ENCODE measurements at places on chromosomes 16 and 17. TPM values are rescaled to one million over a fixed set of nuclear protein-coding genes. Genes with fewer than 3 reads are reported as not detected.

- DNase-seq = no peak
Measured at GRCh38 chr17:34351096-34351495, 5.2 kb upstream of the CCL13 start.

DNA sequence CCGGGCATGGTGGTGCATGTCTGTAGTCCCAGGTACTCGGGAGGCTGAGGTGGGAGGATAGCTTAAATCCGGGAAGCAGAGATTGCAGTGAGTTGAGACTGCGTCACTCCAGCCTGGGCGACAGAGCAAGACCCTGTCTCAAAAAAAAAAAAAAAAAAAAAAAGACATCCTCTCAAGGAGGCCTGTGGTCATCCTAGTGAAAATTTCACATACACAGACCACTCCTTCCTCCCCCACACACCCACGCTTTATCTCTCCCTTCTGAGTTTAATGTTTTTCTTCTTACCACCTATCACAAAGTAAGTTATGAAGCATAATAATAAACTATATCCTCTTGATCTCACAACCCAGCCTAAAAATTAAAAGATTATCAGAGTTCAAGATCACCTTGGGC is 1.3 kb upstream of the NOL11 start:
- no peak for DNase-seq

DNA sequence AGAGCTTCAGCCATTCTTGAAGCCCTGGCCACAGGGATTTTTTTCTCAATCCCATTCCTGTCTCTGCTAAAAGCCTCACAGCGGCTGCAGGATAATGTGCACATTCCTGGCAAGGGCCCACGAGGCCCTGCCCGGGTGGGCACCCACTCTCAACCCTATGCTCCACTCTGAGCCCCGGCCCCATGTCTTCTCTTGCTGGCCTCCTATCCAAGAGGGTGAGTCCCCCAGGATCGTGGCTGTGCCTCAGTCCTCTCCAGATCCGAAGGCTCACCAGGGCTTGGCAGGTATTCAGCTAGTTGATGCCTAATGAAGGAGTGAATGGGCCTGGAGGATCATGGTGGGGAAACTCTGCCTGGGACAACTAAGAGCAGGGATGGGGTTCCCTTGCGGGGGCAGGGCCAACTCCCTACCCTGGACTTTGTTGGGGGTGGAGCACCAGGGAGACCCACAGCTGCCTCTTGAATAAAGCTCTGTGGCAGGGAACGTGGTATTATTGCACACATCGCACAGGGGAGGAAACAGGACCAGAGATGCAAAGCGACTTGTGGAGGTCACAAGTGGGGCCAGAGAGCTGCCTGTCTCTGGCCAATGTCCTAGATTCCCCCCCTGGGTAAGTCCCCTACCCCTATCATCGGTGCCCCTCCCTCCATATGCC is 5.4 kb downstream of the ARHGAP27 start:
- DNase-seq = no peak

- DNase-seq = no peak
Measured at GRCh38 chr16:75203096-75203495, 3.9 kb downstream of the CTRB2 start.

DNA sequence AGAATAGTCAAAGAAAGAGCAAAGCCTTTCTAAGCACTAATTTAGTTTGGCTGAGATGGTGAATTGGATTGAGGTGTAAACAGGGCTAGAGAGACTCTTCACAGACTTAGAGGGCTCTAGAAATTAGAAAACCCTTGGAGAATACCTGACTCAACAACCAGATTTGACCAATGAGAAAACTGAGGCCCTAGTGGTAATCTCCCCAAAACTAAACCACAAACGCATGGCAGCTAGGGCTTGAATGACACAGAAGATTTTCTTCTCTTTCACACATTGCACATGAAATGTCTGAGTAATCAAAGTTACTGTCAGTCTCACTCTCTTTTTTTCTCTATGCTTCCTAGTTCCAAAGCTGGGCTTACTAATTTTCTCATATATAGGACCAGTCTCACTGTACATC is 314.5 kb upstream of the KCNJ16 start:
- peak; percentile 20 for DNase-seq

- no peak for DNase-seq
Measured at GRCh38 chr17:51103451-51103850, 17.2 kb downstream of the SPAG9 start.

DNA sequence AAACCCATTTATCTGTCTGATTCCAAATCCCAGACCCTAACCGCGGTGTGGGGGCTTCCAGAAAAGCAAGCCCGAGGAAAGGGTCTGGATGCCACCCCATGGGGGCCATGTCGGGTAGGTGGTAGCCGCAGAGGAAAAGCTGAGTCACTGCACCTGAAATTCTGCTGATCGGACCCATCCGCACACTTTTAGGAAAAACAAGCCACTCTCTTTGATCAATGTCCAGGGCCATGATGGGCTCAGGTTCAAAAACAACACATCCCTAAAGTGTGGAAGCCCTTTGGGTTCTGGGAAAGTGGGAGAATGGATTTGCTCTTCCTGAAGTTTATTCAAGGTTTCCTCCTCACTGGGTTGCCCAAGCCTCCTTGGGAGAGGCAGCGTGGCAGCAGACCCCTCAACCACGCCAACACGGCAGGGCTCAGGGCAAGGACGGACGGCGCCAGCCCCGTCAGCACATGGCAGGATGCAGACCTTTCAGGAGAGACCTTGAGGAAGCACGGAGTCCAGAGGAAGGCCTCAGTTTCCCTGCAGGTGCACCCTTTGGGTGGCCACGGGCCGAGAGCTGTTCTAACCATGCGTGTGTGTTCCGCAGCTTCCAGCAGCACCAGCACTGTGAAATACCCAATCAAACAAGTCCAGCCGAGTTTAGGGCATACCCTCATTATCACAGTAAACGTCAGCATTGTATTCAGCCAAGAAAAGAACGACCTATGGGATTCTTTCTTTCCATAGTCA is 367.0 kb downstream of the FOXL1 start:
- no peak for DNase-seq

- no peak for DNase-seq
Measured at GRCh38 chr16:74275711-74276110, 20.9 kb upstream of the PSMD7 start.

DNA sequence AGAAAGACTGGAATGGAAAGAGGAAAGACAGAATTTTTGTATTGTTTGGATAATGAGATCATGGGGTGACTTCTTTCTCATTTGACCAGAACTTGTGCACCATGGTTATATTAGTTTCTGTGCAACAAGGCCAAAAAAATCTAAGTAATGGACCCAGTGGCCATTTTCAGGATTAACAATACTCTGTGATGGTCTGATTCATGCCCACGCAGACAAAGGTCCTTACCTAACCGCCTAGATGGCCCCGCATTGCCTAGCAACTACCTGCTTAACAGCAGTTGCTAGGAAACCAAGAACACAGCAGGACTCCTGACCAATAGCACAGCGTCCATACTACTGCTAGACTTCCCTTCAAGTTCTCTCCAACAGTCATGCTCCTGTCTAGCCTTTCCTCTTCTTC is 22.4 kb downstream of the MIS12 start:
- DNase-seq = peak; percentile 30

DNA sequence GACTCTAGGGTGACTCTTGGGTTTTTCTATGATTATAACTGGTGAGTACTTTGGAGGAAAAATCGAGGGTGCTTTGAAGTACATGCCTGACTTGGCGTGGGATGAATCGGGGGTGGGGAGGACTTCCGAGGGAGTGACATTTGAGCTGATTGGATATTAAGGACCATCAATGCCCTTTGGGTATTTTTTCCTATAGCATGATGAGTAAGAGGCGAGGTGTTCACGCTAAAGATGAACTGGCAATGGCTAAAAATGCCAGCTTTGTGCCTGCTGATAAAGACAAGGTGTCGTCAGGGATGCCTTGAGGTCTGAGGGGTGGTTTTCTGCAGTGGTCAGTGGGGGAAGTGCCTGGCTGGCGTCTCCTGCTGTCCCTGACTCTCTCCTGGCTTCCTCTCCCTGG is 25.3 kb downstream of the USP43 start:
- DNase-seq = no peak

DNA sequence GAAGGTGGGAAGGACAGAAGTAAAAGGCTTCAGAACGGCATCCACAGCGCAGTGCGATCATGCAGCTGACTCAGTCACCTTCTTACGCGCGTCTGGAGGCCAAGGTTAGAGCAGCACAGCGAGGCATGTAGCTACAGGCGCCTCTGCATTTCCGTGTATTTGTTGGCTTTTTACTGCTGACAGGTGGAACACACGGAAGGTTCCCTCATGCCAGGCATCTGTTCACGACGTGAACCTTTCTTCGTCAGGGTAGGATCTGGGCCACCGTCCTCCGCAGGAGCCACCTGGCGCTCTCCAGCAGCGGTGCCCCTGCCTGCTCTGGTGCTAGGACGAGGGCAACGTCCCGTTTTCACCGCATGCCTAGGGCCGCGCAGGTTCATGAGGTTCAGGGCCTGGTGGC is 15.3 kb downstream of the TMEM204 start:
- DNase-seq = no peak

DNA sequence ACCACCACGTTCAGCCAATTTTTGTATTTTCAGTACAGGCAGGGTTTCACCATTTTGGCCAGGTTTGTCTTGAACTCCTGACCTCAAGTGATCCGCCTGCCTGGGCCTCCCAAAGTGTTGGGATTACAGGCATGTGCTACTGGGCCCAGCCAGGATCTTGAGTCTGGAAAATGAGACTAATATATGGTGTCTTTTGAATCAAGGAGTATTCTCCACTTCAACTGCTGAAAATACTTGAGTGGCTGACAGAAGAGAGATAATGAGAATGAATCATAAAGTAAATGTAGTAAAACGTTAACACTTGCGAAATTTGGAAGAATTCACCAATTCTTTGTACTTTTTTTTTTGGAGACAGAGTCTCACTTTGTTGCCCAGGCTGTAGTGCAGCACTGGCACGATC is 16.6 kb downstream of the SMYD4 start:
- DNase-seq = peak; percentile 63

Gene PRR29
- 0.47 TPM for polyA plus RNA-seq

Gene TPSB2
- not detected for polyA plus RNA-seq

Gene HES7
- polyA plus RNA-seq = not detected

Gene TEX19
- not detected for polyA plus RNA-seq

Gene TVP23A
- polyA plus RNA-seq = 0.06 TPM

Gene SRCIN1
- not detected for polyA plus RNA-seq

Gene DRC3
- polyA plus RNA-seq = 2.2 TPM
